ENCODE measurements at places on chromosomes 6 and 20. TPM values are rescaled to one million over a fixed set of nuclear protein-coding genes. Genes with fewer than 3 reads are reported as not detected.

DNA sequence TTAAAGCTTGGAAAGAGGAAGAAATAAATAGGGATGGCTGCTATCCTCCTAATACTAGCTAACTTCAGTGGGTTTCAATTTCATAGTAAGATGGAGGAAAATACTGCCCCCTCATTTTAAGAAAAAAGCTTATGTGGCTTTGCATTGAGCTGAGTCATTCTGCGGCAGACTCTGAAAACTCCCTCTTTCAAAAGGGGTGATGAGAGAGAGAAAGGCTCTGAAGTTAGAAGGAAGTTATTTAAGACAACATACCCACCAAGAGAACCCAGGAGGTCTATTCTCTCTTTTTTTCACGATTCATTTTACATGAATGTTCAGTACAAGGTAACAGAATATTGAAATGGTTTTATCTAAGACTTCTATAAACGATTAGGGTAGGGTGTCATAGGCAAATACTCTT lies 4.5 kb downstream of the PRDM13 start:
- peaks cover 8% of the 10 kb centered on the region for H3K36me3 ChIP-seq
- DNase-seq = peak; percentile 51
- H3K27me3 ChIP-seq = peaks cover 79% of the 10 kb centered on the region
- no peak overlapping the region for H3K27ac ChIP-seq

- H3K27me3 ChIP-seq = no peaks in the 10 kb centered on the region
- peaks cover 56% of the 10 kb centered on the region for H3K4me1 ChIP-seq
- H3K27ac ChIP-seq = no peak overlapping the region
- no peak for DNase-seq
- H3K36me3 ChIP-seq = peaks cover 1% of the 10 kb centered on the region
Observed at GRCh38 chr6:90154755-90155470, 141.7 kb downstream of the BACH2 start.

DNA sequence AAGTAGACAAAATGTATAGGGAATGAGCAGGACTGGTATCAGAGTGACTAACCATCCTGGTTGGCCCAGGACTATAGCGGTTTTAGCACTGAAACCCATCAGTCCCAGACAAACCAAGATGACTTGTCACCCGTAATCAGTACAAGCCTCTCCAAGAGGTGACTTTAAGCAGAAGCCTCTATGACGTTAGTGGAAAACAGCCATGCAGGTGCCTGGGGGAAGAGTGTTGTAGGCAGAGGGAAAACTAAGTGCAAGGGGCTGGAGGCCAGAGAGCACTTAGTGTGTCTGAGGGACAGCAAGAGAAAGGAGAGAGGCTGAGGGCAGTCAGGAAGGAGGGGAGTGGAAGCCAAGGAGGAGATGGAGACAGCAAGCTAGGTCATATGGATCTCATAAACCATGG lies 2.1 kb downstream of the SGK2 start:
- no peaks in the 10 kb centered on the region for H3K36me3 ChIP-seq
- H3K4me3 ChIP-seq = no peak overlapping the region
- no peak overlapping the region for H3K27ac ChIP-seq
- no peaks in the 10 kb centered on the region for H3K27me3 ChIP-seq

- H3K4me3 ChIP-seq = no peak overlapping the region
- no peaks in the 10 kb centered on the region for H3K4me1 ChIP-seq
- peaks cover 33% of the 10 kb centered on the region for H3K36me3 ChIP-seq
- no peak for DNase-seq
Observed at GRCh38 chr6:154806804-154807203, 73.6 kb downstream of the SCAF8 start.

- no peak overlapping the region for H3K4me3 ChIP-seq
- H3K36me3 ChIP-seq = no peaks in the 10 kb centered on the region
- H3K27me3 ChIP-seq = peaks cover 20% of the 10 kb centered on the region
- no peaks in the 10 kb centered on the region for H3K4me1 ChIP-seq
- no peak for DNase-seq
Observed at GRCh38 chr20:1937316-1937976, 42.2 kb downstream of the SIRPA start.

- no peak for DNase-seq
- no peaks in the 10 kb centered on the region for H3K36me3 ChIP-seq
- H3K4me3 ChIP-seq = no peak overlapping the region
- no peaks in the 10 kb centered on the region for H3K4me1 ChIP-seq
- H3K27ac ChIP-seq = no peak overlapping the region
Observed at GRCh38 chr6:96089173-96089572, 73.4 kb downstream of the FUT9 start.

GRCh38 chr6:123168892-123169773 lies 173.1 kb downstream of the CLVS2 start:
- no peaks in the 10 kb centered on the region for H3K36me3 ChIP-seq
- H3K27ac ChIP-seq = no peak overlapping the region
- no peaks in the 10 kb centered on the region for H3K27me3 ChIP-seq
- DNase-seq = no peak
- H3K4me1 ChIP-seq = no peaks in the 10 kb centered on the region

DNA sequence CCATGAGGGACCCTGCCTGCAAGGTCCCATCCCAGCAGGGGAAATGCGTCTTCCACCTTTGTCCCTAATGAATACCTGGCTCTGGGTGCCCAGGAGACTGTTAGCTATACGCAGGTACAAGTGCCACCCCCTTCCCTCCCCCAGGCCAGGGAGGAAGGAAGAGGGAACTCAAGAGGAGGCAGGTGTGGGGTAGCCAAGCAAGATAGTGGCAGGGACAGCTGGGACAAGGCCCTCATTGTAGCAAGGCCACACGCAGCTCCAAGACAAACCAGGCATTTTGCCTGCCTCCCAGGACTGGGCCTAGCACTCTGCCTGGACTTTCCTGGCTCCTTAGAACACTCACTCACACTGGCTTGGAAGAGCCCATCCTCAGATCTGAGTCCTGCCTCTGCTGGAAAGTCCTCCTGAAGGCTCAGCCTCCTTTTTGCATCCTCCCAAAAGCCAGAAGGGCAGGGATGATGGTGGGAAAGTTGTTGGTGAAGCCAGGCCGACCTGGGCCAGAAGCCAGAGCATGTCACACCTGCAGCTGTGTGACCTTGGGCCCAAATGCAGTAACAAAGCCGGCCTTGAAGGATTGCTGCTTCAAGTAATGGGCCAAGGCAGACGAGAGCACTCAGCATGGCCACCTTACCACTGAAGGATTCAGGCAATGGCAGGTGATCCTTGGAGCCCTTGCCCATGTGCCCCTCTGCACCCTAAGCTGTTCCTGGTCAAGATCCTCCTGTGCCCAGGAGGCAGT lies 27.7 kb downstream of the SNPH start:
- no peaks in the 10 kb centered on the region for H3K36me3 ChIP-seq
- no peak overlapping the region for H3K27ac ChIP-seq
- H3K4me3 ChIP-seq = no peak overlapping the region
- no peak for DNase-seq

DNA sequence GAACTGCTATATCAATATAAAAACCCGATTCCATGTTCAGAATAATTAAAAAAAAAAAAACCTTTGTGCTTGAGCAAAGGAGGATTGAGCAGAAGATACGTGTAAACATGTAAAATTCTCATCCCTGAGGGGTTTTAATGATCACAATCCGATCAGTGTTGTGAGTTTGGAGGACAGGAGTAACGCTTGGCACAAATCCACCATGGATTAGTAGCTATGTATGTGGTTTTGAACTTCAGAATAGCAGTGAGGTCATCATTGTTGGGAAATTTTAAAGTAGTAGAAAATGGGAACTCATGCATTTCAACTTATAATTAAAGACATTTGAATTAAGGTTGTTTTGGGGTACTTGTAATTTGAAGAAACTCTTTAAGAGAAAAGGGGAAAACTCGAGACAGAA lies 203.2 kb downstream of the RPS12 start:
- H3K4me1 ChIP-seq = no peaks in the 10 kb centered on the region
- peaks cover 2% of the 10 kb centered on the region for H3K27me3 ChIP-seq
- H3K36me3 ChIP-seq = no peaks in the 10 kb centered on the region
- no peak for DNase-seq
- H3K4me3 ChIP-seq = no peak overlapping the region

DNA sequence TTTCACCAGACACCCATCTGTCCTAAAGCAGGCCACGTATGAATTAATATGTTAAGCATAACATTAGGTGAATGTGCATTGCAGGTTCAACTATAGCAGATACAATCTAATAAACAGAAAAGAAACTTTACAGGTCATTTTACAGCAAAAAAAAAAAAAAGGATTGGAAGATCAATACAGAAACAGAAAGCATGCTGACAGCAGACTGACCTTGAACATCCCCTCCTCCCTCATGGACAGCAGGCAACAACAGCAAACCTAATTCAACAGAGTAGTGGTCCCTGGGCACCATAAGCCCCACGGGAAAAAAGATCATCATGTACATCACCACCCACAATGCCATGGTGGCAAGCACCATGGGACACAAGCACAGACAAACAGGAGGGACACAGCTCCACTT lies 12.1 kb upstream of the RAB22A start:
- DNase-seq = no peak
- peaks cover 6% of the 10 kb centered on the region for H3K4me1 ChIP-seq
- no peaks in the 10 kb centered on the region for H3K36me3 ChIP-seq
- no peak overlapping the region for H3K27ac ChIP-seq

DNA sequence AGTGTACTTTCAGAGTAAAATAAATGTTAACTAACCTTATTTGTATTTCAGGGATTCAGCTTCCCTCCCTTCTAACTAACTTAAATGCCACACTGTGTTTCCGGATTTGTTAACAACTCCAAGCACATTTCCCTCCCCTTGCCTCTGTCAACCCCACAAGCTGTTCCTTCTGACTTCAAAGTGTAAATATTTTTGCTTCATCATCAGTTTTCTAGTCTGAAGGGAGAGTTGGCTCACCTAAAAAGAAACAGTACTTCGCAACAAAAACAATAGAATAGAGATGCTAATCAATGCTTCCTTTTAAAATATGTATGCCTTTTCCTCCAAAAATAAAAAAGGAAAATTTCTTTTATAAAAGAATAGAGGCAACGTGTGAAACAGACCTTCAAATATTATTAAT lies 132.6 kb downstream of the THEMIS start:
- H3K27me3 ChIP-seq = no peaks in the 10 kb centered on the region
- peaks cover 52% of the 10 kb centered on the region for H3K4me1 ChIP-seq
- H3K4me3 ChIP-seq = no peak overlapping the region
- H3K36me3 ChIP-seq = peaks cover 12% of the 10 kb centered on the region

DNA sequence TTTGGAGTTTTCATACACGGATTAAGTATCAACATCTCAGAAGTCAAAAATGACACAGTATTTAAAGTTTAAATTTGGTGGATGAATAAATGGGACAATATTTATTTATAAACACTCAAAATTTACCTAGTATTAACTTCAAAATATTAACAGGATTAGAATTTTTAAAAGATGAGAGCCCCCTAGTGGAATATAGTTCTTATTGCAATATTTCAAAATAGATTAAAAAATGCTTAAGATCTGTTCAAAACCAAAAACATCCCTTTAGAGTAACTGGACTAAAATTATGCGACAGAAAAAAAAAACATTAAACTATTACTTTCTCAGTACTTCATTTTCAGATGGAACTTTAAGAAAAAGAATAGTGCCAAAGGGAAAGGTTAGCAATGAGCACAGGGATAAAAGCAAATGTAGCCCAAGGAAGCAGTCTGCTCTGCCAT lies 56.6 kb downstream of the SNX14 start:
- H3K36me3 ChIP-seq = peaks cover 11% of the 10 kb centered on the region
- H3K27ac ChIP-seq = no peak overlapping the region
- H3K27me3 ChIP-seq = no peaks in the 10 kb centered on the region

GRCh38 chr6:16146527-16146955 lies 17.7 kb downstream of the MYLIP start:
- peaks cover 73% of the 10 kb centered on the region for H3K36me3 ChIP-seq
- DNase-seq = no peak
- H3K27ac ChIP-seq = no peak overlapping the region
- H3K27me3 ChIP-seq = no peaks in the 10 kb centered on the region

DNA sequence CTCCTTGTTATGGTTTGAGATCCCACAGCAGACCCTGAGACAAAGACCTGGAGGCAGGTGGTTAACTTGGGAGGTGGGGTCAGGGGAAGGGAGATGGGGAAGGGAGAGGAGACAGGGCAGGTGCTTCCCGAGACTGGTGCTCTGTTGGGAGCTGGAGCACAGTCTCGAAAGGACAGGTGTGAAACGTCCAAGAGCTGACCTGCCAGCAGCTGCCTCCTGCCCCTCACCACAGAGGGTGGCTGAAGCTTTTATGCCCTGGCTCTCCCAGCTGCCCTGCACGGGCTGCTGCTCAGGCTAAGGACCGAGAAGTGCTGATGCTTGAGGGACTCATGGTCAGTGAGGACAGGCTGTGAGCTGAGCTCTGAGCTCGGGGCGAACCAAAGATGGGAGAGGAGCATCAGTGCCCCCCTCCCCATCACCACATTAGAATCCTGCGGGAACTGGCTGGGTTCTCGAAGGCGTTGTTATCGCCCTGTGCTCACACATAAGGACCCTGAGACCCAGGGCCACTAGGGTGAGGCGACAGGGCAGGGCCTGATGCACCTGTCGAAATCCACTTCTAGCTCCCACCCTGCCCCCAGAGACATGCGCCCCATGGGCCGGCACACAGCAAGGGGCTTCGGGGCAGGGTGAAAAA lies 25.3 kb upstream of the CD93 start:
- no peak overlapping the region for H3K4me3 ChIP-seq
- no peak overlapping the region for H3K27ac ChIP-seq
- H3K36me3 ChIP-seq = no peaks in the 10 kb centered on the region
- no peaks in the 10 kb centered on the region for H3K4me1 ChIP-seq
- H3K27me3 ChIP-seq = peaks cover 3% of the 10 kb centered on the region
- no peak for DNase-seq

GRCh38 chr6:152943260-152943897 lies 39.5 kb downstream of the FBXO5 start:
- no peak for DNase-seq
- no peaks in the 10 kb centered on the region for H3K36me3 ChIP-seq
- H3K4me3 ChIP-seq = no peak overlapping the region
- peaks cover 2% of the 10 kb centered on the region for H3K4me1 ChIP-seq

Gene C6orf163
- total RNA-seq = 0.95 TPM

Gene FLRT3
- total RNA-seq = not detected

Gene OOEP
- total RNA-seq = not detected

Gene SS18L1
- total RNA-seq = 13.7 TPM

Gene TPMT
- 7.7 TPM for total RNA-seq

Gene NTSR1
- total RNA-seq = not detected

Gene SCRT2
- total RNA-seq = not detected

Gene ZSCAN16
- total RNA-seq = 3.6 TPM

Gene STMN3
- 17.3 TPM for total RNA-seq

Gene TRIM10
- 0.36 TPM for total RNA-seq

Gene DEFB128
- not detected for total RNA-seq

Gene SLC17A2
- not detected for total RNA-seq

All from activated CD4-positive, alpha-beta memory T cell treated with anti-CD3 and anti-CD28 coated beads for 36 hours (primary cell).